ENCODE measurements at places on chromosomes 2 and 18. TPM values are rescaled to one million over a fixed set of nuclear protein-coding genes. Genes with fewer than 3 reads are reported as not detected.

TTC31 gene
- total RNA-seq: 16.9 TPM

ANKRD36C gene
- 38.6 TPM for total RNA-seq

CAPN14 gene
- 0.14 TPM for total RNA-seq

DNA sequence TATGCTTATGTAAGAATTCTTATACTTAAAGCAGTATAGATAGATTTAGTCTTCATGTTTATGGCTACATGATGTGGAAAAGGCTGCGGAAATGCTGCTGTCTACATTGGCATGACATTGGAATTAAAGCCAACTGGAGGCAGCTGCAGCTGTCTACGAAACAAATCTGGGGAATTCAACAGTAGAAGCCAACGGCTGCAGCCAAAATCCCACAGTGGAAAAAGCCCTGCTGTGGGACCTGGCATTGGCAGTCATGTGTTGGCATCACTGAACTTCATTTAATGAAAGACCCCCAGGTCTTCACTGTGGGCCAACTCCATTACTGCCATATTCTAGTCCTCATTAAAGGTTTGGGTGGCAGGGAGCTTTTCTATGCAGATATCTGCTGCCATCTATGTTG, 223.6 kb downstream of the SLC8A1 start:
- no peak for DNase-seq
